ENCODE measurements at places on chromosomes 3 and 15.

GRCh38 chr15:29014493-29014892, 128.7 kb downstream of the APBA2 start:
- DNase-seq, result no peak

- no peak for DNase-seq
These were observed 25.9 kb downstream of the RNF111 start for GRCh38 chr15:59013246-59013873.

DNA sequence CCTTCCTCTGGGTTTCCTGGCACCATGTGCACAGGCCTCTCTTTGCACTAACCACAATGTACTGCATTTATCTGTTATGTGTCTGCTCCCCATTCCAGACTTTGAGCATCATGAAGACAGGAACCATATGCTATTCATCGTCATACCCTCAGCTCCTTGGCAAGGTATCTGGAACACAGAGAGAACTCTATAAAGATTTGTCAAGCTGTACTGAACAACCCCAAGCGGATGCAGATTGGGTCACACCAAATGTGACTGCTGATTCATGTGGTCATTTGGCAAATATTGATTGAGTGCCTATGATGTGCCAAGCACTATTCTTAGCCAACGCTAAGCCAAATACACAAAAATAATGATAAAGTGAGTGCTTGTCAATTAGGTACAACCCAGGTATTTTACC, 7.5 kb upstream of the MEGF11 start:
- DNase-seq, result no peak

GRCh38 chr3:177283983-177284382, 86.7 kb upstream of the TBL1XR1 start:
- DNase-seq, result no peak

DNA sequence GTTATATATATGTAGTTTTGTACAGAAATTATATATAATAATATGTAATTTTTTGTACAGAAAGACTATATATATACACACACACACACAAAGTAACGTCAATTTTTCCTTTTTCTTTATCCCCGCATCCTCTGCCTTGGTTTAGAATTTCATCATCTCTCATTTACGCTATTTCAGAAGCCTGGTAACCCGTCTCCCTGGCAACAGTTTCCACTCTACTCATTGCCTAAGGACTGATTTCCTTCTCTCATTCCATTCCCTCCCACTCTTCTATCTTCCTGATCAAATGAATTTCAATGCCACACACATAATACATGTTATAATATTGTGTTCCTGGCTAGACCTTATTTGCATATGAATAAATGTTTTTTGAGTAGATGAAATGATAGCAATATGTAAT, 47.8 kb upstream of the NDN start:
- no peak for DNase-seq

DNA sequence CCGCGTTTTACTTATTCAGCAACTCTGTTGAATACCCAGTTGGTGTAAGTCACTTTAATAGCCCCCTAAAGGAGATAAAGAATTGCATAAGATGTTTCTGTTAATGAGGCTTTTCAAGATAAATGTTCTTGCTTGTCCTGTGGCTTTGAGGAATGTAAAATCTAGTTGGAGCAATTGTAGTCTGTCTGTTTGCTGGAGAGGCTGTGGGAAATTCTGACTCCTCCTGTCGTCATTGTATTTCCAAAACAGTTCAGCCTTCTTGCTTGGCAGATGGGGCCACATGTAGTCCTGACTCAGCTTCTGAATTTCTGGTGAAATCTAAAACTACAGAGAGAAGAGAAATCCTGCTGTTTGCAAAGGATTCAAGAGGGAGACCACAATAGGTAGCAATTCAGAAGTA, 114.4 kb downstream of the RYR3 start:
- DNase-seq, result no peak

DNA sequence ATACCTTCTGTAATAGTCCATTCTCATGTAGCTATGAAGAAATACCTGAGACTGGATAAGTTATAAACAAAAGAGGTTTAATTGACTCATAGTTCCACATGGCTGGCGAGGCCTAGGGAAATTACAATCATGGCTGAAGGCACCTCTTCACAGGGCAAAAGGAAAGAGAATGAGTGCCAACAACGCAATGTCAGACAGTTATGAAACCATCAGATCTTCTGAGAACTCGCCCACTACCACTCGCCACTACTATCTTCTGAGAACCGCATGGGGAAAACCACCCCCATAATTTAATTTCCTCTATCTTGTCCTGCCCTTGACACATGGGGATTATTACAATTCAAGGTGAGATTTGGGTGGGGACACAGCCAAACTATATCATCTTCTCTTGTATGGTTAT, 406.8 kb upstream of the CBLB start:
- no peak for DNase-seq

All from activated CD4-positive, alpha-beta T cell treated with anti-CD3 and anti-CD28 coated beads, Interleukin-2, amount 10 ng/mL, durations not matched to agents 7 days and 5 days (primary cell).